ENCODE measurements at places on chromosomes 6 and 20. TPM values are rescaled to one million over a fixed set of nuclear protein-coding genes. Genes with fewer than 3 reads are reported as not detected.

Gene MMUT
- 16.1 TPM for total RNA-seq

Gene SLC26A8
- not detected for total RNA-seq

Gene NNAT
- total RNA-seq, result 16.8 TPM

- H3K27ac ChIP-seq, result no peak overlapping the region
- DNase-seq, result no peak
- H3K4me3 ChIP-seq, result no peak overlapping the region
- no peaks in the 10 kb centered on the region for H3K36me3 ChIP-seq
- no peaks in the 10 kb centered on the region for H3K27me3 ChIP-seq
- no peaks in the 10 kb centered on the region for H3K4me1 ChIP-seq
These were observed 69.4 kb downstream of the LAMA4 start for GRCh38 chr6:112184951-112185350.

GRCh38 chr6:108716801-108717791, 131.1 kb upstream of the ARMC2 start:
- no peak overlapping the region for H3K27ac ChIP-seq
- no peaks in the 10 kb centered on the region for H3K36me3 ChIP-seq
- H3K4me3 ChIP-seq, result no peak overlapping the region
- peak; percentile 45 for DNase-seq

DNA sequence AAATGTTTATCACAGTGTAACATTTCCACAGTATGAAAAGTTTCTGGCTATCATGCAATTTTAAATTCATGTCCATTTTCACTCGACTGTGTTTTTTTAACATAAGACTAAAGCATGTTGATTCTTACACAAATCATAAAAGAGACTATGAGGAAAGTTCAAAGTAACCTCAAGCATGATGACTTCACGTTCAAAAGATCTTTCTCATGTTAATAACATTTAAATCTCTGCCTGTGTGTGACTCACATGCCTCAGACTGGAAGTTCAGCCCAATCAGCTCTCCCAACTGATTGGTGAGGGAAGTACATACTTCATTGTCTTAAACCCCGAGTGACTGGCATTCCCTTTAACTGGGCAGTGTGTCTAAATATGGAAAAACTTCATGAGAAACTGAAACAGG, 37.4 kb downstream of the ATXN1 start:
- DNase-seq, result peak; percentile 65
- no peak overlapping the region for H3K4me3 ChIP-seq
- H3K27me3 ChIP-seq, result no peaks in the 10 kb centered on the region
- no peaks in the 10 kb centered on the region for H3K36me3 ChIP-seq
- H3K4me1 ChIP-seq, result peaks cover 5% of the 10 kb centered on the region
- H3K27ac ChIP-seq, result peak overlapping the region; percentile 47

Measured in endodermal cell (in vitro differentiated cells).